Cardiac ventricle fibroblast (primary cell): ENCODE measurements at places on chromosomes 6 and 20. TPM values are rescaled to one million over a fixed set of nuclear protein-coding genes. Genes with fewer than 3 reads are reported as not detected.

NKX2-2 gene
- not detected in 2 replicates for total RNA-seq

CAPN11 gene
- 0.12 and 0.34 TPM in 2 replicates for total RNA-seq

GRM1 gene
- not detected in 2 replicates for total RNA-seq

GSTA4 gene
- 64.0 and 65.0 TPM in 2 replicates for total RNA-seq

TGM3 gene
- not detected in 2 replicates for total RNA-seq

STMN3 gene
- 41.1 and 41.4 TPM in 2 replicates for total RNA-seq

TNFRSF6B gene
- total RNA-seq, result 2.5 and 3.1 TPM in 2 replicates

MRPL18 gene
- 60.8 and 71.0 TPM in 2 replicates for total RNA-seq
